Naive thymus-derived CD8-positive, alpha-beta T cell (primary cell): ENCODE measurements at places on chromosomes 7 and 10.

DNA sequence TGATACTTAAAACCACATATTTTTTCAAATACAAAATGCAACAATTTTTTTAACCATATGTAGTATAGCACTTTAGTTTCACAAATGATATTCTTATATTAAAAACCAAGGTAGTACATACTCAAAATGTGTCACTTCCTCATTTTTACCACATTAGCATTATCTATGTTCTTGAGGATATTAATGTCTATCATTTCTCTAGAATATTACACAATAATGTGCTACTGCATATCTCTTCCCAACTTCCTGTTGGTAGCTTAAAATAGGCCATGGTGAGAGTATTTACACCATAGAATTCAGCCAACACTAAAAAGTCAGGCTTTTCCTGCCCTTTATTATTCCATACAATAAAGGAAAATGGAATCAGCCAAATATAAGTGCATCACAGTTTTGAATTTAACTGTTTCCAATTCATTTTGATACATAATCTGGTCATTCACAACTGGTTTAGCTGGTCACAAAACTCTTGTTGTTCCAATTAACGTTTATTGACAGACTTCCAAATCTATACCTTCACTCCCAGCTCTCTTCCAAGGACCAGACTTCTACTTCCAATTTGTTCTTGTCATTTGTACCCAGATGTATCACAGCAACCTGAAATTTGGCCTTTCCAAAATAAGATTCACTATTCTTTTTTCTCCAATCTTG is 20.0 kb upstream of the LRRC17 start:
- DNase-seq, result no peak

- no peak for DNase-seq
These were observed 67.4 kb downstream of the GBF1 start for GRCh38 chr10:102312683-102313082.

DNA sequence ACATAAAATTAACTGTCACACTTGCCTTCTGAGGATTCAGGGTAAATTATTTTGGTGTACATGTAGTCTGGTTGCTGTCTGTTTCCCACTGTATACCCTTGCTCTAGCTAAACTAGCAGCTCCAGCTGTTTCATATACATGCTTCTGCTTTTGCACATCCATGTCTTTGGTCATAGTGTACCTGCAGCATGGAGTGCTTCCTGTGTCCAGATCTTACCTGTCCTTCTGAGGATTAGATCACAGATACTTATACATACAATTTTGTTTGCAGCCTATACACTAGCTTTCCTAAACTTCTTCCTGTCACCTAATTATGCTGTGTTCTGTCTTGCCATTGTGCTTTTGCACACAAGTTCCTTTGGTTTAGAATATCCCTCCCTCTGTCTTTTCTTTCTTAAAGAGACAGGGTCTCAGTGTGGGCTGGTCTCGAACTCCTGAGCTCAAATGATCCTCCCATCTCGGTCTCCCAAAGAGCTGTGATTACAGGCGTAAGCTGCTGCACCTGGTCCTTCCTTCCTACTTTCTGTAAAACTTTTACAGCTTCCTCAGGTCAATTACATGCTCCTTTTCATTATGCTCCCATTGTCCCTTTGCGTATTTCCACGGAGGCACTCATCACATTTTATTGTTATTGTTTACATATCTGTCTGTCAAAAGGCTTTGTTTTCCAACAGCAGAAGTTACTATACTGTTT is 33.8 kb downstream of the TPST1 start:
- no peak for DNase-seq

DNA sequence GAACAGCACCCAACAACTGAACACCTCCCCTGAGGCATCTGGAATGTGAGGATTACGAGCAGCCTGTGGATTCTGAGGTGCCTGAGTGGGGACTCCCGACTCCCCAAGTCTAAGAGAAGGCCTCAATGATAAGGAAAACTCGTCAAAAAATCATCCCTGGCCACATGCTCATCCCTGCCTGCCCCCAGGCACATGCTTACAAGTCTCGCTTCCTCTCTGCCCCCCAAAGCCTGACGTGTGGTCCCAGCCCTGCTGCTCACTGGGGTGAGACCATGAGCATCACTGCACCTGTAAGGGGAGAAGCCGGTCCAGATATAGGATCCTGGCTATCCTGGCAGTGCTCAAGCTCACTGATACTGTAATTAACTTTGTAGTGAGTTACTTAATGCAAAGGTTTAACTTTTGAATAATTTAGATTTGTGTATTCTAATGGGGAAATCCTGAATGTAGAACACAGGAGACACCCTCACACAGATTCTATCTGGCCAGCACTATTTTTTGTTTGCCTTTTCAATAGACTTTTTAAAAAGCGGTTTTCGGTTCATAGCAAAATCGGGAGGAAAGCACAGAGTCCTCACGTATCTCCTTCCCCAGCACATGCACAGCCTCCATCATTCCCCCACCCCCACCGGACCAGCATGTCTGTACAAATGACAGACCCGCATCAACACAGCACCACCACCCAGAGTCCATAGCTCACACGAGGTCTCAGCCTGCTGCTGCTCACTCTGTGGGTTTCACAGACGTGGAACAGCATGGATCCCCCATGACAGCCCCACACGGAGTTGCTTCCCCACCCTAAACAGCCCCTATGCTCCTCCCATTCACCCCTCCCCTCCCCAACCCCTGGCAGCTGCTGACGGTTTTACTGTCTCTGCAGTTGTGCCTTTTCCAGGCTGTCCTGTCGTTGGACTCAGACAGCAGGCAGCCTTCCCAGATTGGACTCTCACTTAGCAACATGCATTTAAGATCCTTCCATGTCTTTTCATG is 167.9 kb downstream of the DIP2C start:
- no peak for DNase-seq
